Activated CD4-positive, alpha-beta memory T cell treated with anti-CD3 and anti-CD28 coated beads, Interleukin-2, amount 10 ng/mL, durations not matched to agents 7 days and 5 days (primary cell): ENCODE measurements at places on chromosomes 6 and 20. TPM values are rescaled to one million over a fixed set of nuclear protein-coding genes. Genes with fewer than 3 reads are reported as not detected.
A peak's percentile ranks its signal among the peaks of the same experiment; 100 is the strongest.

- DNase-seq, result no peak
Measured at GRCh38 chr6:10098756-10099528, 315.9 kb downstream of the TFAP2A start.

DNA sequence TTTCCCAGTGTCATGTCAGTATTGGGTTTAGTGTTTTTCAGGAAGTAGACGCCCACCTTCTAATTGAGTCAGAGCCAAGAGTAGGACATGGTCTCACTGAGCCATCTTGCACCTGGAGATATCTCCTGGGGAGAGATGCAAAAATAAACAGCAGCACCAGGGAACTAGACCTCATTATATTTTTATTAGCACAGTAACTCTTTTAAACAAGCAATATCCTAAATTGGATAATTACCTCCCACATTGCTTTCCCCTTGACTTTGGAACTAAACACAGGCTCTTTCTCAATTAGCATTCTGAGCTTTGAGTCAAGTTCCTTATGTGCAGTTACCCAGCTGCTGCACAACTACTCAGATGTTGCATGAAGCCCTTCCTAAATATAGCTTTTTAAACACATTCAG is 175.4 kb downstream of the IBTK start:
- DNase-seq, result no peak

Gene PPARD
- 23.4 TPM for total RNA-seq

- DNase-seq, result no peak
Measured at GRCh38 chr6:95551678-95552324, 25.5 kb upstream of the MANEA start.

DNA sequence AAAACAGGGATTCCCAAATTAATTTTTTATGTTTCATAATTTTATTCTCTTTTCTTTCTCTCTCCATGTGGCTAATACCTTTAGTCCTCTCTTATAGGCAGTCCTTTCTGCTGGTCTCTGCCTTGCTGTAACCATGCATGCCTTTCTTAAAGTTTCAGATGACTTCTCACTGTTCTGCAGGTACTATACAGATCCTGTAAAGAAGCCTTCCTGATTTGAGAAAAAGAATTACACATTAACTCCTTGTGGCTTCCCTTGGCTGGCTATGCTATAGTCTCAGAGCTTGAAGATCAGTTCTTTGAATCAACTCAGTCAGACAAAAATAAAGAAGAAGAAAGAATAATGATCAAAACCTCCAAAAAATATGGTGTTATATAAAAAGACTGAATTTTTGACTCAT is 7.3 kb upstream of the GPR63 start:
- DNase-seq, result no peak

GRCh38 chr6:37354526-37355384 is 972 bp downstream of the RNF8 start:
- peak; percentile 24 for DNase-seq

Gene HCRTR2
- total RNA-seq, result not detected

- no peak for DNase-seq
Measured at GRCh38 chr6:161292145-161292544, 18.3 kb upstream of the AGPAT4 start.

- no peak for DNase-seq
Measured at GRCh38 chr6:48978016-48978415, 485.0 kb downstream of the MMUT start.

GRCh38 chr6:7591770-7592169 is 1.8 kb downstream of the SNRNP48 start:
- DNase-seq, result no peak

DNA sequence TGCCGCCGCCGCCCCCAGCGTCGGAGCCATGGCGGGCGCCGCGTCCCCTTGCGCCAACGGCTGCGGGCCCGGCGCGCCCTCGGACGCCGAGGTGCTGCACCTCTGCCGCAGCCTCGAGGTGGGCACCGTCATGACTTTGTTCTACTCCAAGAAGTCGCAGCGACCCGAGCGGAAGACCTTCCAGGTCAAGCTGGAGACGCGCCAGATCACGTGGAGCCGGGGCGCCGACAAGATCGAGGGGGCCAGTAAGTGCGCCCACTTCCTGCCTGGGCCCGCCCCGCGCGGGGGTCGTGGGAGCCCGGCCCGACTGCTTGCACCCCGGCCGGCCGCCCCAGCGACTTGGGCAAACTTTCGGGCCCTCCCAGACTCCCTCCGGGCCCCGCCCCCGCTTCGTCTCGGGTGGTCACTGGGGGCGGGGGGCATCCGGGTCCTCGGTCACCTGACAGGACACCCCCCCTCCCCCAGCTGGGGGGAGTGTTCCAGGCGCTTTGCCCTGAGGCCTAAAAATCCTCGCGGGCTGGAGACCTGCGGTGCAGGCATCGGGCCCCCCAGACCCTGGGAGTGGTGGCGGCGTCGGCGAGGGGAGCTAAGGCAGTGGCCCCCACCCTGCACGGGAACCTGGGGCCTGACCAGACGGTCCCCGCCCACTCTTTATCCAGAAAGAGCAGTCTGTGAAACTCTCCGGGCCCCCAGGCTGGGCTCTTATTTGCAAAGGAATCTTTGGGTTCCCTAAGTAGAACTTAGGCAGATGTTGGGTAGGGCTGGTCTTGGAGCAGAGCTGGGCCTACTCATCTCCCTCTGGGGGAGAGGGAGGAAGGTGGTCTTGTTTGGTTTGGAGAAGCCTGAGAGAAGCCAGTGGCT is 501 bp downstream of the PLCG1 start:
- peak; percentile 75 for DNase-seq

DNA sequence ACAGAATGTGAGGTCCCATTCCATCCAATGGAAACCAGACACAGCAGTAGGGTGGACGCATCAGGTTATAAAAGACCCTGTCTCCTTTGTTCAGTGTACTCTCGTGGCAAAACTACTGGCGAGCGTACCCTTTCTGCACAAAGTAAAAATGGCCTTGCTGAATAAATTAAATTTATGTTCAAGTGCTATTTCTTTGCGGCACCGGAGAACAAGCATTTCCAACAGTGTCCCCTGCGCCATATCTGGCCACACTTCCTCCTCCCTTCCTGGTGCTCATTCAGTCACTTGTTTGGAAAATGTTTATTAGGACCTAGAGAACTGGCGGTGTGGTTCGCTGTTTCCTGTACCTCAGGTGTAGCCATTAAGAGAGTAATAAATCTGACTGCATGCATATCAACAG is 46.9 kb upstream of the DACT2 start:
- no peak for DNase-seq

- no peak for DNase-seq
Measured at GRCh38 chr20:3847429-3847940, 851 bp downstream of the MAVS start.

Gene OTOR
- total RNA-seq, result not detected

- no peak for DNase-seq
Measured at GRCh38 chr6:46254331-46254730, 83.6 kb upstream of the ENPP5 start.

GRCh38 chr6:126100386-126100785 is 114.0 kb downstream of the TRMT11 start:
- no peak for DNase-seq

DNA sequence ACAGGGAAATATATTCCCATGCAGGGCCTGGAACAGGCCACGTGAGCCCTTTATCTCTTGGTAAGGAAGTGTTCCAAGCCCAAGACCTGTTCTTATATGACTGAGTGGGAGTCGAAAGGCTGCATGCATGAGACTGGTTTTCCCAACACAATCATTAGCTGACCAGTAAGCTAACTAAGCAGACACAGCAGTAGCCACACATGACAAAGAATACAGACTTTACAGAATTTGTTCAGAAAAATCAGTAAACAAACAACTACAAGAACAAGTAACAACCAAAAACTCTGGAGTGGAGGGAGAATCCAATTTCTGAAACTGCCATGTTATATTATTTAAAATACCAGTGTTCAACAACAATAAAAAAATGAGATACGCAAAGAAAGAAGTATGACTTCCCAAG is 16.7 kb downstream of the BPIFA1 start:
- DNase-seq, result no peak

DNA sequence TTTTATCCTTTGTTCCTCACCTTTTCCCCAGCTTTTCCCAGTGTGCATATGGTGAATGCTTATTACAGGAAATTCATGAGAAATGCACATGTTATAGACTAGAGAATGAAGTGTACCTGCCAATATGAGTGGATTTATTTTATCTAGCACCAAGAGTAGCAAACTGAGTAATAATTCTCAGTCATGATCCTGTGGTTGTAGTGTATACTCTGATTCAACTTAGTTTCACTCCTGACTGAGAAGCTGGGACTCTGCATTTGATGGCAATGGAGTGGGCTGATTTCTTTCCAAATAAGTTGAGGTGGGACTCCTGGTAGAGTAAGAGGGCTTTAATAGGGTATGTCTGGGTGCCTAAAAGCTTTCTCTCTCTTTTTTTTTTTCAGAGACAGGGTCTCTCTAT is 4.0 kb downstream of the ABT1 start:
- DNase-seq, result no peak

- DNase-seq, result no peak
Measured at GRCh38 chr6:37493661-37493995, 6.1 kb downstream of the CCDC167 start.

Gene SLC17A1
- not detected for total RNA-seq

DNA sequence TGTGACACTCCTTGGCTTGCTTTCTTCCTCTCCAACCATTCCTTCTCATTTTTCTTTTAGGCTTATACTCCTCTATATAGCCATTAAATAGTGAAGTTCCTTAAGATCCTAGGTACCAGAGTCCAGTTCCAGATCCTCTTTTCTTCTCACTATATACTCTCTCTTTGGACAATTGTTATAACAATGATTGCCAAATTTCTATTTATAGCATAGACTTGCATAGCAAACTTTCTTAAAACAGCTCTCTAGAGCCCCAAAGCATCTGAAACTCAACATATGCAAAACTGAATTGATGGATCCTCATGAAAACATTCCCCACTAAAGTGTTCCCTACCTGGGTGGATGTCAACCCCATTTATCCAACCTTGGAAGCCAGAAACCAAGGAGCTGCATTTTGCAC is 13.4 kb downstream of the PHIP start:
- DNase-seq, result no peak

DNA sequence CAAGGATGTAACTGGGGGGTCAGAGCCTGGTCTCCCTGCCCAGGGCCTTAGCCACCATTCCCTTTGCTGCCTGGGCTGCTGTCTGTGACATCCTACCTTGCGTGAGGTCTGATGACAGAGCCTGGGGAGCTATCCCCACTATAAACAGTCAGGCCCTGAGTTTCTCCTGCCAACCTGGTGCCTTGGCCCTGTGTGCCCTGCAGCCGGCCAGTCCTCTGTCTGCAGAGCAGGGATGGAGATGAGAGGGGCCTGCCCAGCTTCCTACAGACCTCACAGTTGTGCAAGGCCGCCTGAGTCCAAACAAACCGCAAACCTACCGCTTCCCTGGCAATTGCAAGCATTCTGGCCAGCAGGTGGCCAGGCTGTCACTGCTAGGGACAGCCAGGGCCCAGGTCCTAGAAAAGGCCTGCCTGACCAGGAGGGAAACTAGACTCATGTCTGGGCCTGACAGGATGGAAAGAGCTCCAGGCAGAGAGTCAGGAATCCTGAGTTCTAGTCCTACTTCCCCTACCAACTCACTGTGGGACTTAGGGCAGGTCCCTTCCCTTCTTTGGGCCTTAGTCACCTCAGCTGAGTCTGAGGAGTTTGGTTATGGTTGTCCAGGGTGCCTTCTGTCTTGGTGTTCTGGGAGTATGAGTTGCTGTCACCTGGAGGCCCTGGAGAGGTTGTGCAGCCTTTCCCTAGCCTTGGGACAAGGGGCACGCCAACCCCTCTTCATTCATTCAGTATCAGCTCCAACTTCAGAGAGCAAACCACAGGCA is 86.2 kb downstream of the VEGFA start:
- no peak for DNase-seq

GRCh38 chr6:128361378-128361777 is 159.0 kb downstream of the PTPRK start:
- DNase-seq, result no peak

GRCh38 chr6:107488875-107489635 is 862 bp upstream of the SOBP start:
- no peak for DNase-seq

Gene MYB
- total RNA-seq, result 27.7 TPM

DNA sequence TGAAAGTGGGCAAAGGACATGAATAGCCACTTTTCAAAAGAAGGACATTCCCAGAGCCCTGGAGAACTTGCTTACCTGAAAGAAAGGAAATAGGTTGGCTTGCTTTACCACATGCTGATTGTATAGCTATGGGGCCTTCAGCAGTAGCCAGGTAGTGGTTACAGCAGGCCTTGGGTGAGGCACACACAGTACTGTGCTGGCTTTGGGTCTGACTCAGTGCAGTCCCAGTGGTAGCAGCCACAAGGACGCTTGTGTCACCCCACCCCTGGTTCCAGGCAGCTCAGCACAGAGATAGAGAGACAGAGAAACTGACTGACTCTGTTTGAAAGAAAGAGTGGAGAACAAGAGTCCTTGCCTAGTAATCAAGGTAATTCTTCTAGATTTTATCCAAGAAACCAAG is 201.0 kb upstream of the EYS start:
- no peak for DNase-seq
